ENCODE measurements at places on chromosomes 5 and 9. TPM values are rescaled to one million over a fixed set of nuclear protein-coding genes. Genes with fewer than 3 reads are reported as not detected.

DNA sequence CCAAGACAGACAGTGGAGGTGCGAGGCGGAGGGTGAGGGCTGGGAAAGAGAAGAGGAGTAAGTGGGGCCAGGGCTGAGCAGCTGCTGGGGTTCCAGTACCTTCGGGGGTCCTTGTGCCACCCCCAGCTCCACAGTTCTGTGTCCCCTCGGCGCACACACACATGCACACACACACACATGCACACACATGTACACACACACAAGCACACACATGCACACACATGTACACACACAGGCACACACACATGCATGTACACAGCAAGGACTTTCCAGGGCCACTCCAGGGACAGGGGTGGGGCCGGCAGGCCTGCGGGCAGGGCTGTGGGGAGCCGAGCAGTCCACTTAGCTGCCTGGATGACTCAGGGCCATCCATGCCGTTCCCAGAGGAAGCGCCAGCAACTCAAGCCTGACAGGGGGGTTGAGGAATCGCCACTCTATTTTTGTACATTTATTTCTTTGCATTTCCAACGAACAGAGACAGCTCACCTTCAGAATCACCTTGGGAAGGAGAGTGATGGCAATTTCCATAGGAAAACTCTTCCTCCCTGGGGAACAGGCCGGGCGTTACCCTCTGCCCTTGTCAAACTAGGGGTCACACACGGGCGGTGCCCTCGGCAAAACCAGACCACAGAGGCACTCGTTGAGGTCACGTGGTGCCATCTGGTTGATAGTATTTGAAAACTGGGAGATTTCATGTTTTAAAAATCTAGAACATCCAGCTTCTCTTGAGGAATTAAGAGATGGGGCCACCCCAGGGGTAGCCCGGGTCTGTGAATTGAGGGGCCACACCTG lies 135.7 kb downstream of the ADAMTS2 start:
- DNase-seq: no peak

- DNase-seq: no peak
Measured at GRCh38 chr9:105967248-105967647, 272.9 kb downstream of the TMEM38B start.

GRCh38 chr5:98635656-98636055 lies 137.8 kb upstream of the RGMB start:
- DNase-seq: no peak

GRCh38 chr9:27033815-27034403 lies 28.4 kb upstream of the LRRC19 start:
- DNase-seq: no peak

- no peak for DNase-seq
Measured at GRCh38 chr9:68872026-68872501, 141.8 kb downstream of the PRKACG start.

- no peak for DNase-seq
Measured at GRCh38 chr9:89622933-89623861, 18.4 kb downstream of the GADD45G start.

DNA sequence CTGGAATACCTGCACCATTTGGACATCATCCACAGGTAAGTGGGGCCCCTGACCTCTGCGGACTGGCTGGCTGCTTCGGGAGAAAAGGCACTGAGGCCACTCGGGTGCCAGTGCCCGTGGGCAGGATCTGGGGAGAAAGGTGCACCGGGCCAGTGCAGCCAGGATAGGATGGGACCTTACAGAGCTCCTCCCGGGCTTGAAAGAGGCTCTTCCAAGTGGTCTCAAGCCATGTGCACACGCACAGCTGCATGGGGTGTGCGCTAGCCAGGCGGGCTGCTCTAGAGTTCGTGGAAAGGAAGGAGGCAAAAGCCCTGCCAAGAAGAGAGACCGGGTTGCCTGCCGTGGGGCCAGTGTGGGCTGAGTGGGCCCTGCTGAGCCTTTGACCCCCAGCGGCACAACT lies 13.4 kb downstream of the STKLD1 start:
- DNase-seq: no peak

The IFNK gene
- total RNA-seq: not detected

The GABRB2 gene
- total RNA-seq: under 0.01 TPM

The OSMR gene
- total RNA-seq: 69.0 TPM

The ANKRD18B gene
- 5.9 TPM for total RNA-seq
